ENCODE measurements at places on chromosomes 4 and X.

- DNase-seq: no peak
Measured at GRCh38 chr4:137310593-137311490, 221.5 kb downstream of the PCDH18 start.

DNA sequence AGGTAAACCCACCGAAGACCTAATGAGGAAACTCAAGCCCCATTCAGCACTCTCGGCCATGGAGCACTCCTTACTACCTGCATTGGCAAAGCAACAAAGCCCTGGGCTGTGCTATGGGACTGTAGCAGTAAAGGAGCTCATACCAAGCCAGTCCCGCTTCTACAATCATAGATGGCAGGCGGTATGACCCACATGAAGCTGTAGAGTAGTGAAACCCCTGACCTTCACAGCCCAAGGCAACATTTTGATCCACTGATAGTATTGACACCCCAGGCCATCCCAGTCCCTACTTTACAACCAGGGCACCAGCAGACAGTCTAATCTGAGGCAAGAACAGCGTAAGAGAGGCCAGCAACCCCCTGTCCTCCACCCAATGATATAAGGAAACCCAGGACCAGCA, 25.2 kb downstream of the CENPC start:
- no peak for DNase-seq

- no peak for DNase-seq
Measured at GRCh38 chrX:137567682-137568232, 1.8 kb downstream of the ZIC3 start.

- no peak for DNase-seq
Measured at GRCh38 chr4:27304751-27305150, 444.1 kb downstream of the STIM2 start.

- no peak for DNase-seq
Measured at GRCh38 chr4:45100956-45101818, 374.8 kb upstream of the GNPDA2 start.

GRCh38 chr4:10655968-10656367, 28.6 kb downstream of the CLNK start:
- no peak for DNase-seq

GRCh38 chr4:970046-970745, 3.2 kb downstream of the DGKQ start:
- no peak for DNase-seq

- no peak for DNase-seq
Measured at GRCh38 chr4:41426539-41426938, 111.4 kb upstream of the LIMCH1 start.

- DNase-seq: no peak
Measured at GRCh38 chrX:31543634-31544033, 471.8 kb upstream of the FTHL17 start.

DNA sequence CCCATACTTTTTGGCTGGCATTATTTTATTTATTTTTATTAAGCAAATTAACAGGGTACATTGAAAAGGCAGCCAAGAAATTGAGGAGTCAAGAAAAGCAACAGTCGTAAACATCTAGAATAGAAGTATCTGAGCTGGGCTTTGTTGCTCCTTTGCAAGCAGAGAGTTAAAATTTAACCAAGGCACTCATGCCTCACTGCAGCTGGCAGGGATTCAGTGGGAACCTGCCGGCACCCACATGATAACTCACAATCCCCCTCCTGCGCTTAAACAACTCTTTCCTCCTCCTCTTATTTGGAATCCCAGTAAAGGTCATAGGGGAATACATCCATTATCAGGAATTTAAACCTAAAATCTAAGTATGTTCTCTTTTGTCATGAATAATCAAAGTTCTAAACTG, 115.5 kb downstream of the SOX3 start:
- no peak for DNase-seq

DNA sequence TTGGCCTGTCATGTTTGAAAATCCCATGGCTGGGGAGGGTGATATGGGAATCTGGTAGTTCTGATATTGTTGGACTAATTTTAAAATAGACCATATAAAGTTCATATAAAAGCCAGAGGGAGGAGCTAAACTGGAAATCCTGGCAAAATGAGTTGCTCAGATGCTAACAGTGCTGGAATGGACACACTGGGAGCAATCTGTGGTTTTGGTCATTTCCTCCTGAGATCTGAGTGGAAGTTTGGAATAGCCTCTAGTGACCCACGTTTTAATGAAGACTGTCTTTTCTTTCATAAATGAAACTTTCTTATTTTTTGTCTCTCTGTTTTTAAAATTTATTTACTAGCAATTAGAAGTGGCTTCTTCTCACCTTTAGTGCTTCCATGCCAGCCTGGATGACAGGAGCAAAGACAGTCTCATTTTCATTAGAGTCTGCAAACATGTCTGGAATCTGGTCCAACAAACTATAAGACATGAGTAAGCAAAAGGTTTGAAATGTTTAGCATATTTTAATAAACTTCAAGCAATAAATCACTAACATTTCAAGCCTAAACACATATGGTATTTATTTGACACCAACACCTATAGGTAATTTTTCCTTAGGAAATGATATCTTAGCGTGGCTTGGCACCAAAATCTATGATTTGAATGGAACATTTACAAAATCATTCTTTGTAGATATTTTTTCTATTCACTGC, 66.6 kb downstream of the METTL14 start:
- DNase-seq: no peak

DNA sequence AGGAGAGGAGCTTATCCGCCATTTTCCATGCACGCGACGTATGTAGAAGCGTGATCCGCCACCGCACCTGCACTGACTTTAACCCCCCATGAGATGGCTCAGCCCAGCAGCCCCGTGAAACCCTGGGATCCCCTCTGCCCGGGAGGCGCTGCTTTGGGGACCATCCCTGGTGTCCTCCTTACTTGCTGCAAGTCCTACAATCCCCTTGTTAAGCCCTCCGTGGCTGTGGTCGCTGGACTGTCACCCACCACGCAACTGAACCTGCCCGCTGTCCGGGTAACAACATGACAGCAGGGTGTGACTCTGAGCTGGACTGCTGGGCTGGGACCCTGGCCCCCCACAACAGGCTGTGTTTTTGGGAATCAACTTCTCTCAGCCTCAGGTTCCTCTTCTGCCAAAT, 44.7 kb upstream of the MAN2B2 start:
- DNase-seq: no peak

DNA sequence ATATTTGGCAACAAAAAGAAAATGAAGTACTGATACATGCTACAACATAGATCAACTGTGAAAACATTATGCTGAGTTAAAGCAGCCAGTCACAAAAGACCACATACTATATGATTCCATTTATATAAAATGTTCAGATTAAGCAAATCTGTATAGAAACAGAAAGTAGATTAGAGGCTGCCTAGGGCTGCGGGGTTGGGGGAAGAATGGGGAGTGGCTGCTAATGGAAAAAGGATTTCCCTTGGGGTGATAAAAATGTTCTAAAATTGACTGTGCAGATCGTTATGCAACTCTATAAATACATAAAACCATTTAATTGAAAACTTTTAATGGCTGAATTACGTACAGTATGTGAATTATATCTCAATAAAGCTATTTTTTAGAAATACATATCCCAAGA, 46.8 kb downstream of the NEK1 start:
- no peak for DNase-seq

DNA sequence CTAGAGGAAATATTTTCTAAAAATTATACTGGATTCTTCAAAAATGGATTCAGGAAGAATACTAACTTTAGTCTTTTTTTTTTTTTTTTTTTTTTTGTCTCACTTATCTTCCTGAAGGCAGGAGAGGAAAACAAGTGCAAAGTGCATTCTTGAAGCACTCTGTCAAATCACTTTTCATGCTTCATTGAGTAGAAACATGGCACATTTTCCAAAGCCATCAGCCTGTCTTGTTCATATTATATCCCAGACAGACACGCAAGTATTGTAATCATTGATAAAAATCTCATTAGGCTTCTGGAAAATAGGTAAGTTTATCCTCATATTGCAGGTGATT, 1.2 kb downstream of the BBS12 start:
- no peak for DNase-seq

DNA sequence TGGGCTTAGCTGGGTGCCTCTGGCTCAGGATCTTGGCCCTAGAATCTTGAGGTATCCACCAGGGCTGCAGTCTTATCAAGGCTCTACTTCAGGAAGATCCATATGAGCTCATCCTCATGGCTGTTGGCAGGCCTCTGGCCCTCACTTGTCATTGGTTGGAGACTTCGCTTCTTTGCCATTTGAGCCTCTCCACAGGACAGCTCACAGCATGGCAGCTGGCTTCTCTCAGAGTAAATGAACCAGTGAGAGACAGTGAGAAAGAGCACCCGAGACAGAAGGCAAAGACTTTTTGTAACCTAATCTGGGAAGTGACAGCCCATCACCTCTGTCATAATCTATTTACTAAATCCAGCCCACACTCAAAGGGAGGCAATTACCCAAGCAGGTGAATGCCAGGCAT, 236.8 kb downstream of the GPAT3 start:
- DNase-seq: no peak

- no peak for DNase-seq
Measured at GRCh38 chrX:2521092-2521926, 20.5 kb upstream of the DHRSX start.

GRCh38 chr4:14837860-14838259, 164.4 kb upstream of the CPEB2 start:
- DNase-seq: no peak

DNA sequence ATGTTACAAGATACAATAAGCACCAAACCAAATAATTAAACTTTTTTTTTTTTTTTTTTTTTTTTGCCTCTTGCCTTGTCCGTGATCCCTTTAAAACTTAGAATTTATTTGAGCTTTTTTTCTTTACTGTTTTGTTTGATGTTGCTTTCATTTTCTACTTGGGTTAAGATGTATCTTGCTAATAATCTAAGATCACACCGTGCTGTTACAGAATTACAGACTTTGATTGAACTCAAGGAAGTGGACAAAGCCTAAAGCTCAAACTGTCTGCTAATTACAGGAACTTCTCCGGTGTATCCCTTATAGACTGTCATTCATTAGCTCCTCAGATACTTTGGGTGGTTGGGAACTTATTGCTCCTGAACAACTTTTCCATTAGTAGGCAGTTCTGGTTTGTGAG, 26.5 kb downstream of the STIM2 start:
- DNase-seq: no peak

DNA sequence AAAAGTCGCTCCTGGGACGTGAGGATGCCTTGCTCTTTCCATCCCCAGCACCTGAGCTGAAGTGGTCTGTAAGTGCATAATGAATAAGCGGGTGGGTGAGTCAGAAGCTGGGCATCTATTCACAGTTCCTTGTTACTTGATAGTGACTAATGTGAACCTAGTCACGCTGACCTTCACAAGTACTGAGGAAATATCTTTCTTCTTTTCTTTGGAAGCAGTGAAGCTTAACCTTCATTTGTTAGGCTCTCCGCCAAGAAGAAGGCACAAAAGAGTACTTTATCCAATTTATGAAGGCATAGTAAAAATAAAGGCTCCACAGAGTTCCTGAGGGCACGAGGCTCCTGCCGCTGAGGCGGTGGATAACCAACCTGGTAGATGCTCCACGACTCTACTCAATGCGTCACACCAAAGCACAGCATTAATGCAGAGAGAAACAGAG, 475.7 kb upstream of the SLIT2 start:
- peak; percentile 32 for DNase-seq

- no peak for DNase-seq
Measured at GRCh38 chr4:75135068-75135825, 202.3 kb downstream of the PARM1 start.

DNA sequence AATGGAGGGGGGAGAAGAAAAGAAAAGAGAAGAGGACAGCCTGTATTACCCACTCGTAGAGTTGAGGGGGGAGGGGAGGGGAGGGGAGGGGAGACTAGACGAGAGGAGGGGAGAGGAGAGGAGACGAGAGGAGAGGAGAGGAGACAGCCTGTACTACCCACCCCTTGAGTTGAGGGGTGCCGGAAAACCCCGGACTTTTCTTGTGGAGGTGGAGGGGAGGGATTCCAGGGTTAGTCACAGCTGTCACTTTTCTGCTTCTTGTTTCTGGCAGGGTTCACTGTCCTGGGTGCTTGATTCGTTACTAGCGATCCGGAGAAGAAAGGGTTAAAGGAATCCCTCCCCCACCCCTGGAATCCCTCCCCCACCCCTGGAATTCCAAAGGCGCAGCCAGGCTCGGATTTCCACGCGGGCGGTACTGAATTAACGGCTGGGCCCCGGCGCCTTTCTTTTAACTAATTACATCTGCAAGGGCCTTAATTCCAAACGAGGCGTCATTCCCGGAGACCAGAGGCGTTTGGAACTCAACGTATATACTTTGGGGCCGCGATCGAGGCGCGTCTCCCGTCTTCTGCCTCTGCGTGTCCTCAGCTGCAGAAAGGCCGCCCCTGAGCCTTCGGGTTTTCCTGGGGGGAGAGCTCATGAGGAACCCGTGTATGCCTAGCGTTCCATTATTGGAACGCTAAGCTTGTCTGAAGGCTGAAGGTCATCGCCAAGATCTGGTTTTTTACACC, 20.1 kb upstream of the CSF2RA start:
- no peak for DNase-seq

DNA sequence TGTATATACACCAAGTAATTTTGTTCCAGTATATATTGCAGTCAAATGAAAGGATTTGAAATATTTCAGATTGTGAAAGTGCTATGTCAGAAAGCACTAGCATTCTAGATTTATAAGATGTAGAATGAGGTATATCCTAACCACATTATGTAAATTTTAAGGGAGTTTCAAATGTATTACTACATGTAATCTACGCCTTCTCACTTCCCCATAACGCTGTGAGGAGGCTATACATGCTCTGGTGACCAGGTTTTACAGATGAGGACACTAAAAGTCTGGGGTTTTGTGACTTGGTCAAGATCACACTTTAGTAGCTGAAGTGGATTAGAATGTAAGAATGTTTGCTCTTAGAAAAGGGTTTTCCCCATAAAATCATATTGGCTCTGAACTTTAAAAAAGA, 8.1 kb downstream of the ENPEP start:
- no peak for DNase-seq

DNA sequence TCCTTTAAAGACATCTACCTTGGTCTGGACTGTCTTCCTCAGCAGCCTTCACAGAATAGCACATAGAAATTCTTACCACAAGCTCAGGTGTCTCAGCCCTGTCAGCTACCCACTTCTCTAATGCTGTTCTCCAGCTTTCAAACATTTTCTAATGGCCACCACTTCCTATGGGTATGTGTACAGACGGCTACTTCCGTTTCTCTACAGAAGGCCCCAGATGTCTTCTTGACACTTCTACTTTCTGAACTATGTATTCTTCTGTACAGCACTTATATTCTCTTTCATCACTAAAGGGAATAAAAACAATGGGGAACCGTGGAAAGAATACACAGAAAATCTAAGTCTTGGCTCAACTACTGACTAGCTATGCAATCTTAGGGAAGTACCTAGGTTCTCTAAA, 13.3 kb downstream of the OPHN1 start:
- DNase-seq: no peak

- no peak for DNase-seq
Measured at GRCh38 chr4:11814758-11815157, 386.1 kb upstream of the HS3ST1 start.

- DNase-seq: no peak
Measured at GRCh38 chr4:83993774-83994173, 457.9 kb downstream of the GPAT3 start.

Measured in NCI-H1092 (cell line).